ENCODE measurements at places on chromosomes 1 and 21.

- no peak for DNase-seq
Observed at GRCh38 chr1:163372576-163372975, 50.8 kb downstream of the NUF2 start.

- no peak for DNase-seq
Observed at GRCh38 chr1:209158851-209159250, 424.7 kb upstream of the CAMK1G start.

GRCh38 chr1:234530672-234531071 lies 51.7 kb upstream of the TARBP1 start:
- no peak for DNase-seq

DNA sequence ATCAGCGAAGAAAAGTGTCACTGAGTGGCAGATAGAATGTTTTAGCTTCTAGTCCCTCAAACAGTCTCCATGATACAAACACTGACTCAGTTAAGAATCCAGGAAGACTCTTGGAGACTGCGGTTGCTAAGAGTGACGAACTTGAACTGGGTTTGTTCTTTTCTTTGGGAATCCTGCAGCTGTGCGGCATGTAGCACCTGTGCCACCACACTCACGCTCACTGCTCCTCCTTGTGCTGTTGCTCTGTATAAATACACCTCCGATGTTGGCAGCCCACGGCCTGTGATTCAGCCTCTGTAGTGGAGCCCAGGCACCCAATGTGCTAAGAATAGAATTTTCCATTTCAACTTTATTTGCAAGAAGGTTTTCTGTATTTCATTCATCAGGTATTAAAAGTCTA lies 5.5 kb upstream of the PPIE start:
- DNase-seq, result no peak

DNA sequence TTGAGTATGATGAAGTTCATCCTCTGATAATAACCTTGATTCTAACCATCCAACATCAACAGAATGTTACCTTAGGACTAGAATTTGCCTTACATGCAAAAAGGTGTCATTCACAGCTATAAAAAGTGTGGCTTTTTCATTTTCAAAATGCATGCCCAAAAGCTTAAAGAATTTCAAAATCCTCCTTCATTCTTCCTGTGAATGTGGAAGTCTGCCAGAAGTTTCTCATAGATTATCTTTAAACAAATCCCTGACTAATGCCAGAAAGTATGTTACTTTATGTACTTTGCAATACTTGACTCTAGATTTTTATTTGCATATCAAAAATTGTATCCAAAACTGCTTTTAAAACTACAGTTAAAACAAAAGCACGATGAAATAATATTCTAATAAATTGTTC lies 270.6 kb upstream of the ZRANB2 start:
- no peak for DNase-seq

- DNase-seq, result no peak
Observed at GRCh38 chr1:231032963-231033362, 7.1 kb downstream of the FAM89A start.

- no peak for DNase-seq
Observed at GRCh38 chr21:36881228-36881627, 85.2 kb downstream of the HLCS start.

- peak; percentile 66 for DNase-seq
Observed at GRCh38 chr1:67338642-67339041, 31.0 kb downstream of the IL12RB2 start.

GRCh38 chr1:157025856-157026255 lies 19.7 kb downstream of the ARHGEF11 start:
- DNase-seq, result no peak

DNA sequence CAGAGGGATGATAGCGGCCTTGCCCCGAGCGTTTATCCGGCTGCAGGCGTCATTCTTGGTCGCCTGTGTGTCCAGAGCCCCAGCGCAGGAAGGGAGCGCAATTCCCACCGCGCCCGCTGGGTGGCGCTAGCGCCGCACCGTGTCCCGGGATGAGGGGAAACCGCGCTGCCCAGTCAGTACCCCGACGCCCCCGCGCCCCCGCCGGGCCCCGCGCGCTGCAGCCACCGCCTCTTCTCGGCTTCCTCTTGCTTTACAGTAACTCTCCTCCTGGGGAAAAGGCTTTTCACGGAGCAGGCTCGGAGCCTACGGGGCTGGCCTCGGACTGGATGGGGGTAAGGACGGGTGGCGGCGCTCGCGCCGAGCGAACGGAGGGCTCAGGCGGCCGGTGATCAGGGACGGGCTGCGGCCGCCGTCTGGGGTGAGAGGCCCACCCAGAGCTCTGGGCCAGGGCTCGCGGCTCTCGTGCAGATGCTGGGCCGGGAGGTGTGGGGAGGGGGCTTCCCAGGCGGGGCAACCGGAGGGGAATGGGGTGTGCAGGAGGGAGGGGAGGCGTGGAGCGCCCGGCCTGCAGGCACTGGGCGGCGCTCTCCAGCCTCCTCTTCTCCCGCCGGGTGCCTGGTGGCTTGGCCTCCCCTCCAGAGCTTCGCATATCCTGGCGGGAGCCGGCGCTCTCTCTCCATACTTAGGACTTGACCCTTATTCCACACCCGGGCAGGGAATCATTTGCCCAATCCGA lies 29.8 kb downstream of the TEX35 start:
- DNase-seq, result peak; percentile 87

- DNase-seq, result peak; percentile 26
Observed at GRCh38 chr1:194225821-194226220, 1039.4 kb upstream of the B3GALT2 start.

- no peak for DNase-seq
Observed at GRCh38 chr21:45401054-45401518, 3.9 kb upstream of the COL18A1 start.

DNA sequence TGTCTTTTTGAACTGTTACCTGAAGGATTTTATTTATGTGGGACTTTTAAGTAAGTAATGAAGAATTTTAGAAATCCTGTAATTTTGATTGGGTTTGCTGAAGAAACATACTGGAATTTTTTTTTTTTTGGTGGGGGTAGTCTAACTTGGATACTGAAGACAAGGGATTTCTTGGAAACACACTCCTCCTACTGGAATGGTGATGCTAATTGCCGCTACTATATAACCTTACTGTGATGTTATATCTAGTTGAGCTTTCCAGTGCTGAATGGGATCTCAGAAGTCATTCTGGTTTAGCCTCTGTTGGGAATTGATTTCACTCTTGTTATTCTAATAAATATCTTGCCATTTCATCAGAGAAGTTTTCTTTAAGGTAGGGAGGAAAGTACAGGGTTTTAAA lies 8.4 kb downstream of the PPP2R5A start:
- DNase-seq, result no peak

DNA sequence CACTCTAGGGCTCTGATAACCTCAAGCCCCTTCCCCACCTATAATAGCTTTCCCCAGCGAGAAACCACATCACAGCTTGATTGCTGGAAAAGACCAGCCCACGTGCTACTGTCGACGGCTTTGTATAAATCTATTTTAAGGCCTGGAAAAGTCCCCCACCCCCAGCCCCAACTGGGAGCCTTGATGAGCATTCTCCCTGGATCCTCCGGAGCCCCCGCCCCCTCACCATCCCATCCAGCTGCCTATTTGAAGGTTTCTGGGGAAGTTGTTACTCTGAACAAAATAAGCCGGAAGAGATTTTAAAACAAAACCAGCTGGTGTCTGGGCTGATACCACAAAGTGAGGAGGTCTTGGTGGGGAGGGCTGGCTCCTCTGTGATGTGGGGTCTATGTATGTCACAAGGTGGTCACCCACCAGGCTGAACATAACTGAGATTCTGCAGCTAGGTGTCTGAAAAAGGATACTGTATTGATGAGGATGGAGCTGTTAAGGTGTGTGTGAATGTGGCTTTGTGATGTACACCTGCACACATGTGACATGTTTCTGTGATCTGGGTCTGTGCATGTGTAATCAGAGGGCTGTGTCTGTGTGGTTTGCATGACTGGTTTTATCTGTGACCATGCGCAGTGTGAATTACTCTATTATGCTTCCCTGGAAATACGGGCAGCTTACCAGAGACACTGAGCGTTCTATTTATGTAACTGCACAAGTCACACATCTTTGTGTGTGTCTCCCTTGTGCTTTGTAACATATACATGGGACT lies 25.0 kb downstream of the RIMS3 start:
- DNase-seq, result no peak

- no peak for DNase-seq
Observed at GRCh38 chr1:229716704-229717103, 90.7 kb downstream of the URB2 start.

DNA sequence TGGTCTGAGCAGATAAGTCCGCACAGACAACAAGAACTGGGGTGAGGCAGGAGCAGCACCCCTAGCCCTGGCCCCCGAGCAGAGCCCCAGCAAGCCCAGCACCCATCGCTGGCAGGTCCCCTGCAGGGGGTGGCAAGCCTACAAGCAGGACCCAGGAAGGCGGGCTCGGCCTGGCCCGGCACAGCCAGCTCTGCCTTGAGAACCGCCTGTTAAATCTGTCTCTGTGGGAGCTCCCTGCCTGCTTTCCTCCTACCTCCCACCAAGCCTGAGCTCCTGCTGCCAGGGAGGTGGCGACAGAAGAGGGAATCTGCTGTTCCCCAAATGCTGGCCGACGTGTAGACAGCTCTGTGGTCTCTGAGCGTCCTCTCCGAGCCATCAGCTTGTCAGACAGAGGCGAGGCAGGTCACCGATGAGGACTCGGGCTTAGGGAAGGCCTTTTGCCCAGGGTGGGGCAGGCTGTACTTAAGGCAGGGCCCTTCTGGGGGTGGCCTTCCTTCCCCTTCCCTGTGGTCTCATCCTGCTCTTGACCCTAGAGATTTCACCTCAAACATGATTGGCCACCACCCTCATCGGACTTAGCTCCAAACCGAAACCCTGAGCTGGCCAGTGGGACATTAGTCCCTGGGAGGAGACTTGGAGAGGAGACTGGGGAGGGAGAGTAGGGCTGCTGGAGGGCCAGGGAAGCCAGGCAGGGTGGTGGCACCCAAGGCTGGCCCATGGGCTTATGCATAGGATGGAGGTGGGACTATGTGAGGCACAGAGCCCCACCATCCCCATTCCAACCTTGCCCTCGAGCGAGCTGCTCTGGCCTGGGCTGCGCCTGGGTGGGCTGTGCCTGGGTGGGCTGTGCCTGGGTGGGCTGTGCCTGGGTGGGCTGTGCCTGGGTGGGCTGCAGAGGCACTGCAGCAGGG lies 7.7 kb downstream of the SELENON start:
- peak; percentile 43 for DNase-seq

- DNase-seq, result no peak
Observed at GRCh38 chr1:19130468-19130867, 79.6 kb downstream of the UBR4 start.

DNA sequence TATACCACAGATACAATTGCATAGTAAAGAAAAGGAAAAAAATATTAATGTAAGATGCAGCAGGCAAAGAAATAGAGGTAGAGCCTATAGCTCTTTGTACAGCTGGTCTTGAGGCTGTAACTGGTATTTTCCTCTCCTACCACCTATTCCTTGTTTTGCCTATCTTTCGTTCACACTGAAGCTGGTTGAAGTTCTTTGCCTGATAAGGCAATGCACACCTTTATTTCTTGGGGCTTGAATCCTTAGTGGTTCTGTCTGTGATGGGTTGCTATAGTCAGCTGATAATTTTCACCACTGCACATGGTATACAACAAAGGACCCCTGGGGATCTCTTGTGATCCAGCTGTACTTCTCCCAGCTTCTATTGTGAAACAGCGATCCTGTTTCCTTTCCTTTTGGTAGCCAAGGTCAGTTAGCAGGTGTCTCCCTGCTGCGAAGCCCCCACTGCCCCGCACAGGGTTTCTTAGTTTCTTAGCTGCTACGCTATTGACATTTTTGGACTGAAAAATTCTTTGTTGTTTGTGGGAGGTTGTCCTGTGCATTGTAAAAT lies 9.9 kb upstream of the TSNAX start:
- no peak for DNase-seq

- DNase-seq, result no peak
Observed at GRCh38 chr1:117712621-117713020, 106.8 kb downstream of the TENT5C start.

DNA sequence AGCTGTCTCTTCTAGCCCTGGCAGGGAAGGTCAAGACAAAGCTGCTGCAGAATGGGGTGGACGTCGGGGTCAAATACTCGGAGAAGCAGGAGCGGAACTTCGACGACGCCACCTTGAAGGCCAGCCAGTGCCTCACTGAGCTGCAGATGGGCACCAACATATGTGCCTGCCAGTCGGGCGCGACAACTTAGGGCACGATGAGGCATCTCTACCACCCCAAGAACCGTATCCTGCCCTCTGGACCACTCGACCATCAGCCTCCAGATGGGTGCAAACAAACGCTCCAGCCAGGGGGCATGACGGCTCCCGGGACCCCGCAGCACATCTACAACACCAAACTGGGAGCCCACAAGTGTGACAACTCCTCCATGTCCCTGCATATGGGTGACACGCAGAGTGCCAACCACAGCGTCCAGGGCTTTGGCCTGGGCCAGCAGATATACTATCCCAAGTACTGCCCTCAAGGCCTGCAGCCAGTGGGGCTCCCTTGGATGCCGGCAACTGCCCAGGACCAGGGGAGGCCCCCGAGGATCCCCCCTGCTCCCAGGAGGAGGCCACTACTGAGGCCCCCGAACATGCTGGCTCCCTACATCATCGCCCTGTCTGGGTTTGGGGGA lies 42.5 kb upstream of the POGK start:
- DNase-seq, result no peak

- no peak for DNase-seq
Observed at GRCh38 chr1:244964112-244964971, 100.0 kb upstream of the HNRNPU start.

DNA sequence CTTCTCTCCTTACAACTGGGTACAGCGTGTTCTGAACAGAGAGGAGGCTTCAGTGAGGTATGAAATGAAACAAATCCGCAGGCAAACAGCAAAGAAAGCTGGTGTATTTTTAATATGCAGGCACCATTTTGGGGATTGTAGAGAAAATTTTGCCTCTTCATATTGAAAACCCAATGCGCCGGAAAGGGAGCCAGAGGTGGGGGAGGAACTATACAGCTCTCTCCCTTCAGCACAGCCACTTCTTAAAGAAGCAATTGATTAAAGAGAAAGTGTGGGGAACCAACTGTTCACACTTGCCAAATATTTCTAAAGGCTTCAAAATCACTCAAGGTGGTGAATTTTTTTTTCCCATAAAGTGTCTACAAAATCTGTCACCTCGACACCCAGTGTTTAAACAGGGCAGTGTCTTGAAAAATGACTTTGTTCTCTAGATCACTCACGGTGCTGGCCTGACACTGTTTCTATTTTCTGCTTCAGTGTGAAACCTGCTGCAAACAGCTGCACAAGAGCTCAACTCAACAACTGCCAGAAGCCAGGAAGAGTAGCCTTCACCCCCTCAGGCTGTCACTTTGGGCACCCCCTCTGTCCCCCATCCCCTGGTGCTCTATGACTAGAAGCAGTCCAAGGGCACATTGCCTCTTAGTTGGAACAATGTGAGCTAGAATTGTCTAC lies 123.8 kb upstream of the CTTNBP2NL start:
- DNase-seq, result no peak

- no peak for DNase-seq
Observed at GRCh38 chr1:34865573-34865972, 6.0 kb upstream of the SMIM12 start.

DNA sequence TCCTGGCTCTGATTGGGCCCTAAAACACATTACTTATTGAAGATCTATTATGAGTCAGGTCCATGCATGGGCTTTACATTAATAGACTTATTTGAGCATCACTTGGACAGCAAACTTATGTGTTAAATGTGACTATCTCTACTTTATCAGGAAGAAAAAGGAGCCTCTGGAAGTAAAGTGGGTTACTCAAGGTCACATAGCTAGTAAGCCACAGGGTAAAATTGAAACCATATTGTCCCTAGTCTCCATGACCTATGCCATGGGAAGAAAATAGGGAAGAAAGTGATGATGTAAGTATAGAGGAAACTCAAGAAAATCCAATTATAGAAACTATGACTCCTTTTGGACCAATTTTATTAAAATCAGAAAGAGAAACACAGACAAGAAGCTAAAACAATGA lies 555.3 kb downstream of the NUF2 start:
- DNase-seq, result no peak

- DNase-seq, result no peak
Observed at GRCh38 chr1:84164567-84165021, 20.5 kb downstream of the PRKACB start.
